ENCODE measurements at places on chromosomes 16 and 17.

DNA sequence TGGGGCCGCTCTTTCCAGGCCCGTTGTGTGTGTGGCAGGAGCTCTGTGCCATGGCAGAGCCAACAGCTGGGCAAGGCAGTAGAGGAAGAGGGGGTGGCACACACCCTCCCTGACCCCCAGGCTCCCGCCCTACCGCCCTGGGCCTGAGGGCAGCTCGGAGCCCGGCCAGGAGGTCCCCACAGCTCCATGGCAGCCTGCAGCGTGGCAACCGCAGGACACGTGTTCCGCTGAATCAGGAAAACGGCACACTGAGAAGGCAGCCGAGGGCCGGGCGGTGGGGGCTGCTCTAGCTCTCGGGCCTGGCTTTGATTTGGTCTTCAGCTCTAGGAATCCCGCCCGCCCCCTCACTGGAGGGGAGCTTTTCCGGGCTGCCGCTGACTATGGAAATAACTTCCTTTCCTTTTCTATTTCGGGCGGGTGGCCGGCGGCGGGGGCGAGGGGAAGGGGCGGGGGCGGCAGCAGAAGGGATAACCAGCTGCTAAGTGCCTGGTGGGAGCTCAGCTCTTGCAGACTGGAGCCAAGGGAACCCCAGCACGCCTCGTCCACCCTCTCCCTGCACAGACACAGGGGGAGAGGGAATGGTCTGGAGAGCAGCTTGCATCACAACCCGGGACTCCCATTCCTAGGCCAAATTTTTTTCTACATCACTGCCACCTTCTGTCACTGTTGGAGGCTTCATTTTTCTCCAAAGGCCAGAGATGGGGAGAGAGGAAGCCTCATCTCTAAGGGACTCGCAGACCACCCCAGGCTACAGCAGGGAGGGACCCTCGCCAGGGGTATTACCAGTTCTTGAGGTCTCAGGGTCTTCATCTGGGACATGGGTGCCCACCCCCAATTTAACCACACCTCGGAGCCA lies 24.8 kb upstream of the MRPS23 start:
- DNase-seq, result no peak

- no peak for DNase-seq
Observed at GRCh38 chr17:83089328-83090132, 10.1 kb downstream of the METRNL start.

- DNase-seq, result no peak
Observed at GRCh38 chr17:80588702-80589383, 44.2 kb downstream of the RPTOR start.

GRCh38 chr16:4792951-4793513 lies 2.1 kb upstream of the SMIM22 start:
- DNase-seq, result no peak

DNA sequence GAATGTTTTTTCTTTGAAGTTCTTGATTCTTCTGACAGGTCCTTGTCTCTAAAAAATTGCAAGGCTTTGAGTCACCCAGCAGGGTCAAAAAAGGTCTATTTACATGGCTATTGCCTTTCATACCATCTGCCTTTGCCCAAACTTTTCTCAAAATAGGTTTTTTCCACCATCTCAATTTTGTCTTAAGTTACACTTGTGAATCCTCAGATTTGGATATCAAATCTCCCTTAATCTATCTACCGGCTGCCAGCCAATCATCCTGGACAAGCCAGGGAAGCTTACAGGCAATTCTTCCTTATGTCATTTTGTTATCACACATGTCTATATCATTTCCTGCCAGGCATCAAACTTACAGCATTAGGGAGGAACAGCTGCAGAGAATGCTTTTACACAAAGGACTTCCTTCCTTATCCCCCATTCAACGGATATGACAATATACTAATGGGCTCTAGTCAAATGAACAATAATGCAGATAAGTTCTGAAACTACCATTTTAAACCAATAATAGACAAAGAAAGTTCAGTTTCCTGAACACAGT lies 104.1 kb upstream of the CORO6 start:
- no peak for DNase-seq

DNA sequence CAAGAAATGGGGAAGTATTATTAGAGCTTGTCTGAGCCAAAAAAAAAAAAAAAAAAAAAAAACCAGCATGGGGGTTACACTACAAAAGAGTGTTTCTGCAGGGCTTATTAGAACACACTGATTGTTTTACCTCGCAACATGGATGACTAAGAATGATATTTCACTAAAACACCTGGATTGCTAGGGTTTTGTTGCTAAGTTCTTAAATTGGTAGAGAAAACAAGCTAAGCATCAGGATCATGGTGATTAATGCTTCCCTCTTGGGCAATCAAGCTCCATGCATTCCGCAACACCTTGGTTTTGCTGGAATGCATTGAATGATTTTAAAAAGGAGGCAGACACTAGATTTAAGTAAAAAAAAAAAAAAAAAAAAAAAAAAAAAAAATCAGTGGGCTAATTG lies 931.4 kb upstream of the CDH8 start:
- no peak for DNase-seq

GRCh38 chr17:40374821-40375498 lies 10.4 kb upstream of the GJD3 start:
- no peak for DNase-seq

GRCh38 chr17:66711881-66712321 lies 123.0 kb upstream of the CACNG5 start:
- DNase-seq, result no peak
